Activated CD4-positive, alpha-beta memory T cell treated with anti-CD3 and anti-CD28 coated beads for 36 hours (primary cell): ENCODE measurements at places on chromosomes 7 and 10. TPM values are rescaled to one million over a fixed set of nuclear protein-coding genes. Genes with fewer than 3 reads are reported as not detected.

Gene TEX47
- not detected for total RNA-seq

GRCh38 chr7:139714163-139714901 is 63.5 kb downstream of the HIPK2 start:
- H3K4me3 ChIP-seq = no peak overlapping the region
- H3K27ac ChIP-seq = no peak overlapping the region
- no peaks in the 10 kb centered on the region for H3K27me3 ChIP-seq
- no peaks in the 10 kb centered on the region for H3K4me1 ChIP-seq
- peaks cover 19% of the 10 kb centered on the region for H3K36me3 ChIP-seq

GRCh38 chr10:44779511-44779910 is 131.6 kb upstream of the TMEM72 start:
- H3K27me3 ChIP-seq = peaks cover 4% of the 10 kb centered on the region
- no peak overlapping the region for H3K27ac ChIP-seq
- no peaks in the 10 kb centered on the region for H3K4me1 ChIP-seq
- no peak for DNase-seq
- no peaks in the 10 kb centered on the region for H3K36me3 ChIP-seq

- DNase-seq = no peak
These were observed 132.5 kb upstream of the EFCAB10 start for GRCh38 chr7:105713488-105714465.

- no peaks in the 10 kb centered on the region for H3K36me3 ChIP-seq
- no peak for DNase-seq
- no peak overlapping the region for H3K27ac ChIP-seq
- H3K4me3 ChIP-seq = no peak overlapping the region
- H3K27me3 ChIP-seq = no peaks in the 10 kb centered on the region
These were observed 66.5 kb downstream of the WDR11 start for GRCh38 chr10:120917521-120918250.

GRCh38 chr10:69092959-69093850 is 5.3 kb downstream of the SRGN start:
- no peaks in the 10 kb centered on the region for H3K27me3 ChIP-seq
- peak overlapping the region; percentile 84 for H3K27ac ChIP-seq
- peaks cover 54% of the 10 kb centered on the region for H3K4me1 ChIP-seq

GRCh38 chr7:102122026-102122425 is 164.6 kb upstream of the SH2B2 start:
- H3K4me1 ChIP-seq = peaks cover 10% of the 10 kb centered on the region
- H3K4me3 ChIP-seq = no peak overlapping the region
- no peak for DNase-seq
- peak overlapping the region; percentile 42 for H3K27ac ChIP-seq
- peaks cover 3% of the 10 kb centered on the region for H3K36me3 ChIP-seq
- H3K27me3 ChIP-seq = no peaks in the 10 kb centered on the region

GRCh38 chr7:64945503-64946175 is 42.6 kb downstream of the ZNF273 start:
- no peak for DNase-seq
- no peak overlapping the region for H3K4me3 ChIP-seq
- H3K27me3 ChIP-seq = peaks cover 38% of the 10 kb centered on the region
- no peaks in the 10 kb centered on the region for H3K4me1 ChIP-seq
- no peak overlapping the region for H3K27ac ChIP-seq
- no peaks in the 10 kb centered on the region for H3K36me3 ChIP-seq

- no peak overlapping the region for H3K27ac ChIP-seq
- no peaks in the 10 kb centered on the region for H3K36me3 ChIP-seq
- no peak for DNase-seq
- H3K4me3 ChIP-seq = no peak overlapping the region
- H3K4me1 ChIP-seq = peaks cover 2% of the 10 kb centered on the region
These were observed 84.7 kb downstream of the SLC16A9 start for GRCh38 chr10:59624951-59625350.

- peaks cover 4% of the 10 kb centered on the region for H3K4me1 ChIP-seq
- H3K27me3 ChIP-seq = no peaks in the 10 kb centered on the region
- peaks cover 37% of the 10 kb centered on the region for H3K36me3 ChIP-seq
- peak; percentile 57 for DNase-seq
These were observed 54.7 kb upstream of the AFAP1L2 start for GRCh38 chr10:114458955-114459354.

GRCh38 chr10:128080641-128081040 is 45.6 kb downstream of the MKI67 start:
- DNase-seq = no peak
- no peaks in the 10 kb centered on the region for H3K27me3 ChIP-seq
- H3K27ac ChIP-seq = no peak overlapping the region

DNA sequence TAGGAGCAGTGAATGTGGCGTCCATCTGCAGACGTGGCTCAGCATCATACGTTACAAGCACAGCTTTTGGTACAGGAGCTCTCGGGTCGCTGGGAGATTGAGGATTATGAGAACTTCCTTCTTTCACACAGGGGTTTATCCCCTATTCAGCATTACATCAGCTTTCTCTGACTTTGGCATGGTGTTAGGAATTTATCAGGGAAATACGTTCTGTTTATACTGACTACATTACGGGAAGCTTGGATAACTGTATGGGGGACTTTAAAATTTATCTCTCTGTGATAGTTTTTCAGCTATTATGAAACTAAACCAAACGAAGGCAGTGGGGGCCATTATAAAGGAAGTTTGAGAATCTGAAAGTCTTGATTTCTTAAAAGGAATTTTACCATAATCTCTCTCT is 110.1 kb upstream of the INSYN2A start:
- H3K27me3 ChIP-seq = no peaks in the 10 kb centered on the region
- H3K36me3 ChIP-seq = no peaks in the 10 kb centered on the region
- no peak overlapping the region for H3K27ac ChIP-seq

DNA sequence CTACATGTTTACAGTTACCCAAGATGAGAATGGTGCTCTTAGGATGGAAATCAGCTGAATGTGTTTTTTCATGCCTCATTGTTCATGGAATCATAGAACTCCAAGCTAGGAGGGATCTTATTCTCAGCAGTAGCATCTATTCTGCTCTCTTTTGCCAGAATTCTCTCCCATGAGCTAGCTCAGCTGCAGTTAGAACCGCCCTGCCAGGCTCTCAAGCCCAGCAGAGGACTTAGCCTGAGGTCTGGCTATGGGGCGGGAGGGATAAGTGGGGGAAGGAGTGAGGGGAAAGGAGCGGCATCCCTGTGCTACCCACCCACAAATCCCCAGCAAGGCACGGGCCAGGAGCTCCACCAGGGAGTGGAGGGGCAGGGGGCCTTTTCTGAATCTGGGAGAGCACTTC is 120.7 kb upstream of the PLXNA4 start:
- peaks cover 1% of the 10 kb centered on the region for H3K27me3 ChIP-seq
- no peak overlapping the region for H3K4me3 ChIP-seq
- no peaks in the 10 kb centered on the region for H3K36me3 ChIP-seq
- H3K27ac ChIP-seq = no peak overlapping the region

GRCh38 chr7:75534727-75535307 is 42.7 kb downstream of the SPDYE5 start:
- peak overlapping the region; percentile 2 for H3K27ac ChIP-seq
- H3K4me3 ChIP-seq = no peak overlapping the region
- no peak for DNase-seq
- no peaks in the 10 kb centered on the region for H3K27me3 ChIP-seq

DNA sequence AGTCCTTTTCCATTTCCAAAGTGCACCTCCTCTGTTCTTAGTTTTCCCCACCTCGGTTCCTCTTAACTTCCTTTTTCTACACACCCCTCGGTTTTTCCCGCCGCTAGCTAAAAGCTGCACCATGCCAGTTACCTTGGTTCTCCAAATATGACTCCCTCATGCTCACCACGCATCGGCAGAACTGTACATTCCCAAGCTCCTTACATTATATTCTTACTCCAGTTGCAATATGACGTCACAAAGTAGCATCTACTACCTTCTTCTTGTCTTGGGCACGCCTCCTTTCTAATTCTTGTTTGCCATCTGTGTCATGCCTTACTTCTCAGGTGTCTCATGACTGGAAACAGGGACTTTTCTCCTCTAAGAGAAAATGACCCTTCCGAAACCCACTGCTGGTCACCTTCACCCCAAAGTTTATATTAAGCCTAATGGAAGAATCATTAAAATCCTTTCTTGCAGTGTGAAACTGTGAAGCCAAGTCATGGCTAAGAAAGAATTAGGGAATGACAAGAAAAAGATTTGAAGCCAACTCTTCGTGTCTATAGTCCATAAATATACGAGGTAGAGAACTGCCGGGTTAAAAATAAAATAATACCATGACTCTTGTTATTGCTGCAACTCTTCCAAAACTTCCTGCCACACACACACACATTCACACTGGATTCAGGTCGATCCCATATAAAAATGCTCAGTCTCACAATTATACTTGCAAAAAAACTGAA is 1.7 kb downstream of the ESYT2 start:
- peaks cover 4% of the 10 kb centered on the region for H3K36me3 ChIP-seq
- peak overlapping the region; percentile 85 for H3K4me3 ChIP-seq
- H3K27me3 ChIP-seq = no peaks in the 10 kb centered on the region

GRCh38 chr10:102619281-102619981 is 24.8 kb upstream of the TRIM8 start:
- H3K4me3 ChIP-seq = no peak overlapping the region
- DNase-seq = no peak
- H3K27ac ChIP-seq = no peak overlapping the region

GRCh38 chr7:37927773-37928444 is 7.5 kb downstream of the EPDR1 start:
- no peaks in the 10 kb centered on the region for H3K36me3 ChIP-seq
- H3K27me3 ChIP-seq = peaks cover 7% of the 10 kb centered on the region
- H3K4me3 ChIP-seq = no peak overlapping the region
- H3K4me1 ChIP-seq = no peaks in the 10 kb centered on the region
- no peak overlapping the region for H3K27ac ChIP-seq
- no peak for DNase-seq

Gene SPDYE2
- total RNA-seq = not detected

GRCh38 chr10:50312464-50313437 is 61.4 kb upstream of the ASAH2 start:
- DNase-seq = no peak
- H3K27me3 ChIP-seq = no peaks in the 10 kb centered on the region
- peaks cover 12% of the 10 kb centered on the region for H3K4me1 ChIP-seq
- no peak overlapping the region for H3K27ac ChIP-seq

Gene PLEKHS1
- total RNA-seq = not detected

DNA sequence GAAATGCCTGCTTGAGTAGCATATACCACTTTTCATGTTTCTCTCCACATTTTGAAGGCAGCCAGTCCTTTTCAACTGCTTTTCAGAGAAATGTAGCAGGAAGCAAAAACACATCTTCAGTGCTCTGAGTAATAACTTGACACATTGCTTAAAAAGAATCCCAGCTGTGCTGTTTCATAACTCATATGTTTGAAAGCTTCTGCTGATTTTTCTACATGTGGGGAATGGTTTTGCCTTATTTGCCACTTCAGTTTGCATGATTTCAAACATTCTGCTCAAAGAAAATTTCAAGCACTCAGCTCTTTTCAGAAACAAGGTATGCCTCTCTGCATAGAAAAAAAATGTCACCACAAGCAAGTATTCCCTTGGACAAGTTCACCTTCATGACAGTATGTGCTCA is 732.8 kb downstream of the POM121L12 start:
- DNase-seq = no peak
- H3K4me1 ChIP-seq = no peaks in the 10 kb centered on the region
- H3K27me3 ChIP-seq = no peaks in the 10 kb centered on the region
- H3K36me3 ChIP-seq = no peaks in the 10 kb centered on the region
- no peak overlapping the region for H3K27ac ChIP-seq

Gene PHKG1
- total RNA-seq = 2.4 TPM

GRCh38 chr10:43796781-43797180 is 148.1 kb upstream of the ZNF32 start:
- H3K4me3 ChIP-seq = no peak overlapping the region
- peaks cover 7% of the 10 kb centered on the region for H3K4me1 ChIP-seq
- no peaks in the 10 kb centered on the region for H3K36me3 ChIP-seq
- no peak overlapping the region for H3K27ac ChIP-seq
- no peak for DNase-seq

DNA sequence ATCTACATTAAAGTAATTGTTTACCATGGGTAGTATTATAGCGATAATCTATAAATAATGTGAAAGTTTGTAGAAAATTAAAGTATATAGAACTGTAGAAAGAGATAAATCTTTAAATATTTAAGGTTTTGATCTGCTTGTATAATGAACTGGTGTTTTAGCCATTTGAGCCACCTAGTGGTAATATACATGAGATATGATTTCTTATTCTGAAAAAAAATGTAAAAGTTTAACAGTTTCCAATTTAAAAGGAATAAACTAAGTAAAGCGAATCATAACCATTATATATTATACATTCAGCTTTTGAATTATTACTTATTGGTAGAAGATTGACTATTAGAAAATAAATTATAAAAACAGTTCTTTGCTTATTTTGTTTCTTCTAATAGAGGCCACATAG is 91.2 kb downstream of the OTUD1 start:
- no peak overlapping the region for H3K4me3 ChIP-seq
- H3K27me3 ChIP-seq = peaks cover 11% of the 10 kb centered on the region
- DNase-seq = no peak

DNA sequence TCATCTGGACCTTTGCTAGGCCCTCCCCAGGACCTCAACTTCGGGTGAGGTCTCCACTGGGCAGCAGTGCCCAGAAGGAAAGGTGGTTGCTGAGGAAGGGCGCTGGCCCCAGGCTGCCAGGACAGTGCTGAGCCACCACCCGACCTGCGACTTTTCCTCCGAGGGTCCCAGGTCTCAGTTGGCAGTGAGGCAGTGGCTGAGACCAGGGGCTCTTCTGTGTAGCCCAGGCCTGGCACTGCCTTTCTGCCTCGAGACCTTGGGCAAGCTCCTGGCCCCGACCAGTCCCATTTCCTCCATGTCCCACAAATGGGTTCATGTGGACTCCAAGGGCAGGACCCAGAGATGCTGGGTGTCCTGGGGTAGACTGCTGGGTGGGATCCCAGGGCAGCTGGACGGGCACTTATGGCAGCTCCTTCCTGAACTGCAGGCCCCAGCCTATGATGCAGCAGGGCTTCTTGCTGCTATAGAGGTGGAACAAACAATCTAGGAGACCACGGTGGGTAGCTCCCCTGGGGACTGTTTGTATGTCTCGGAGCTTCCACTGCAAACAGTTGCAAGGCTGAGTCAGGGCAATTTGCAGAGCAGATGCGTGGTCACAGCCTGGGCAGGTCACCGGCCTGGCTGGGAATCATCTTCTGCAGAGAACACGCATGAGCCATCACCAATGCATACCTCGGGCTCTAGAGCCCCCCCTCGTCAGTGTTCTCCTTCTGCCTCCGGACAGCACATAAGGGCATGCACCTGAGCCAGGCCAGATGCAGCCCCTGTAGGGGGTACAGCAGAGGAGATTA is 17.9 kb upstream of the LRRC18 start:
- H3K27me3 ChIP-seq = no peaks in the 10 kb centered on the region
- H3K36me3 ChIP-seq = no peaks in the 10 kb centered on the region
- no peak for DNase-seq
- H3K4me3 ChIP-seq = no peak overlapping the region
- no peaks in the 10 kb centered on the region for H3K4me1 ChIP-seq

Gene ANKRD61
- total RNA-seq = 0.33 TPM
